ENCODE measurements at places on chromosomes 7 and 10.

GRCh38 chr10:26378861-26379294 is 59.3 kb upstream of the APBB1IP start:
- DNase-seq = no peak

GRCh38 chr10:123891144-123892071 is at the start of gene CPXM2:
CPXM2 (minus strand) TSS chr10:123891807; CDS start chr10:123891659, 148 bp downstream.
- no peak for DNase-seq

GRCh38 chr7:142948603-142949002 is 9.3 kb downstream of the LLCFC1 start:
- no peak for DNase-seq

DNA sequence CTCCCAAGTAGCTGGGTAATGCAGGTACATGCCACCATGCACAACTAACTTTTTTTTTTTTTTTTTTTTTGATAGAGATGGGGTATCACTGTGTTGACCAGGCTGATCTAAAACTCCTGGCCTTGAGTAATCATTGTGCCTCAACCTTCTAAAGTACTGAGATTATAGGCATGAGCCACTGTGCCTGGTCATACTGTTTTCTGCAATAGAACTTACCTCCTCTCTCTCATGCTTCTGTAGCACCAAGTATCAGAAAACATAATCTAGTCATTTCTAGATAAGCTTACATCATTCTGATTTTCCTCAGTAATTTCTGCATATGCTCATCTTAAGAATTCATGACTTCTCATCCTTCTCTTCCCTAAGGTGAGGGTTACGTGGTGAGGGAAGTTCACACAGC is 210.0 kb downstream of the IMMP2L start:
- DNase-seq = no peak

DNA sequence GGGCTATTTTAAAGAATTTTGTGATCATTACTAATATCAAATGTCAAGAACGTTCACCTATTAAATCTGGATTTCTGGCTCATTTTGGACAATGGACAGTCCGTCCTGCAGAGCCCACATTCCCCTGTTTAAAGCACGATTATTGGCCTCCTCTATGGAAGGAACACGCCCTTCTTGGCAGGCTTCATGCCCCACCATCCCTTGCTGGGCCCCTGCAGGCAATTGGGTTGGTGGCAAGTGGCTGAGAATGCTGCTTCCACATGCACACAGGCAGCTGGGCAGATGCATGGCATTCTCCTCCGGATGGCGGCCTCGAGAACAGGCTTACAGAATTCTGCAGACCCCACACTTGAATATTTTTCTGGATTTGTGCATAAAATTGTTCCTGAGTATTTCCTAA is 305.8 kb upstream of the MKI67 start:
- no peak for DNase-seq

GRCh38 chr10:78829565-78829964 is 239.2 kb upstream of the ZMIZ1 start:
- no peak for DNase-seq

- DNase-seq = no peak
These were observed 218.3 kb downstream of the FAM107B start for GRCh38 chr10:14556285-14556956.

GRCh38 chr10:24027107-24027506 is 181.8 kb upstream of the KIAA1217 start:
- DNase-seq = no peak

DNA sequence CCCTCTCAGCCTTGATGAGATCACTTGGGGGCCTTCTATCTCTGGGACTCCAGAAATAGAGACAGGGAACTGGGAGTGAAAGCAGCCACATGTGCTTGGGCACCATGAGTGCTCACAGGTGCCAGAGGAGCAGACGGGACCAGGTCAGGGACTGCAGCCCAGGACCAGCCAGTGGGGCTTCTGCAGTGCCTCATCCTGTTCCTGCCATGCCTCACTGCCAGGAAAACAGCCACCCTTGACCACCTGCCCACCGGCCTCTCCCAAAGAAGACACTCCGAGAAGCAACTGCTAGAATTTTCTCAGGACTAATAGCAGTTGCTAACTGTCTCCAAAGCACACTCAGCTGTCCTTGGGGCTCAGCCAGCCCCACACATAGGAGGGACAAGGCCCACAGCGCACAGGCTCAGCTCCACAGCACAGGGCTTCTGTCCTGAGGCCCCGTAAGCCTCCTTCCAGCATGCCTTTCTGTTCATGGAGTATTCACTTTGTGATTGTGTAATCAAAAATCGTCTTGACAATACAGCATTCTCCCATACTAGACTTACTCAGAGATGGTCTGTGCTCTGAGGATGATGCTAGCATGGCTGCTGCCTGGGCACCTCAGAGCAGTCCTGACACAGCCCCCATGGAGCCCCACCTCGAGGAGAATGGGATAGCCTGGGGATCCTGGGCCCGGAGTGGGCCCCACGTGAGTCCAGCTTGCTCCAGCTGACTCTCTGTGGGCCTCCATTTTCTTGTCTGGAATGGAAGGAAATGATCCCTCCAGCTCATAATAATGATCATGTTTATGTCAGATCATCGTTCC is 115.7 kb upstream of the RET start:
- DNase-seq = no peak

DNA sequence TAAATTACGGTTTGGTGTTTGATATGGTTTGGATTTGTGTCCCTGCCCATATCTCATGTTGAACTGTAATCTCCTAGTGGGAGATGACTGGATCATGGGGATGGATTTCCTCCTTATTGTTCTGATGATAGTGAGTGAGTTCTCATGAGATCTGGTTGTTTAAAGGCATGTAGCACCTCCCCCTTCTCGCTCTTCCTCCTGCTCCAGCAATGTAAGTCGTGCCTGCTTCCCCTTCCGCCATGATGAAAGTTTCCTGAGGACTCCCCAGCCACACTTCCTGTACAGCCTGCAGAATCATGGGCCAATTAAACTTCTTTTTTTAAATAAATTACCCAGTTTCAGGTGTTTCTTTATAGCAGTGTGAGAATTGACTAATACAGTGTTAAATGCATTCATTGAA is 116.6 kb downstream of the DOCK4 start:
- no peak for DNase-seq

DNA sequence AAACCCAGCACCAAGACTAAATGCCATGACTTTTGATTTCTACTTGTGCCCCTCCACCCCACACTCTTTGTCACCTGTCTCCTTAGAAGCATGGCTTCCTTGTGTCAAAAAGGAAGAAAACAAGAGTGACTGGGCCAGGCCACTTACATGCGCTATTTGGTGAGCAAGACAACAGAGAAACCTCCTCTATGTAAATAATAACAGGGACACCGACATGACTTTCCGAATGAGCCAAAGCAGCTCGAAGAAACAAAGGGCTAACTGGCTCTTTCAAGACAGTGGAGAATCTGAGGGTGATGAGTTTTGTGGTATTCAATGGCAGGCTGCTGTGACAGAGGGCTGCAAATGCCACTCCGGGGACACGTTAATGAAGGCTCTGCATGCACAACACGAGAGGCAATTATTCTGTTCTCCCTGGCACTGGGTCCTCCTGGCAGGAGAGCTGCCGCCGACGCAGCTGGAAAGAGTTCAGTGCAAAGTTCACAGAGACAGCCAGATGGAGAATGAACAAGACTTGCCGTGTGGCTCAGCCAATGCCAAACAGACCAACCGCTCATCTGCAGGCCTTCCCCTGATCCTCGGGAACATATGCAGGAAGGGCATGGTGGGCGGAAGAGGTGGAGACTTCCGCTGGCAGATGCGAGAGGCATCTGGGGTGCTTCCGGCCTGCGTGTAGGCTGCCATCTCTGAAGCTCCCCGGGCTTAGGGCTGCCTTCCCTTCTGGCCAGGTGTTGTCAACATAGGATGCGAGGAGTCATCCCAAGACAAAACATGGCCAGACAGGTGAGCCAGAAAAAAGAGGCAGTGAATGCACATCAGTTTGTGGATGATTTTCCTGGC is 59.1 kb upstream of the SMNDC1 start:
- DNase-seq = no peak

- DNase-seq = no peak
These were observed 4.8 kb downstream of the PRRT4 start for GRCh38 chr7:128356546-128357216.

DNA sequence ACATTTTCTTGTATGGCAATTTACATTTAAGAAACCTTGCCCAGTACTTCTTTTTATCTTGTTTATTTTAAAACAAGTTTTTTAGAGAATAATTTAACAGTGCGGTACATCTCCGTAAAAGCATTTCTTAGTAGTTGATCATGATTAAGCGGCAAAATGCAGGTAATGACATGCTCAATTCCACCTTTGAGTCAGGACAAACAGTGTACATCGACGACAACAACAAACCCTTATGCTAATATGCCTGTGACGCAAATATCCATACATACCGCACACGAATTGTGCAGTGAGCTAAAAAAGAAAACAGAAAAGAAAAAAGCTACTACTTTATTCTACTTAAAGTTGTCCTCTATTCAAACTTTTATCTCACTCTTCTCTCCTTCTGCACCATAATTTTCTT is 1.9 kb downstream of the MAGI2 start:
- no peak for DNase-seq

DNA sequence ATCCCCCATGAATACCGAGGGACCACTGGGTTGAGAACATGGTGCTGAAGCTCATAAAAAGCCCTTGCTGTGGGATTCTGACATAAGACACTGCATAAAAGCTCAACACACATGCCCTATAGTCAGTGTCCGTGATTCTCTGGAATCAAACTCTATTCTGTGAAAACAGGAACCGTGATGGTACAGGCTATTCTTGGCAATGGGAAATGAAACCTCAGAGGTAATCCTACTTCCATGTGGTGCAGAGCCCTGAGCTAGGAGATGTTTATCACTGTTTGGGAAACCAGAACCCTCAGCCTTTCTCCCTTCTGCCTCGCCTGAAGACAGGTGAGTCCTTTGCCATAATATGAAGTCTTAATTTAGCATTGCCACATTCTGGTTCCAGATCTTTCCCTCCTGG is 80.8 kb upstream of the PRSS1 start:
- DNase-seq = no peak

DNA sequence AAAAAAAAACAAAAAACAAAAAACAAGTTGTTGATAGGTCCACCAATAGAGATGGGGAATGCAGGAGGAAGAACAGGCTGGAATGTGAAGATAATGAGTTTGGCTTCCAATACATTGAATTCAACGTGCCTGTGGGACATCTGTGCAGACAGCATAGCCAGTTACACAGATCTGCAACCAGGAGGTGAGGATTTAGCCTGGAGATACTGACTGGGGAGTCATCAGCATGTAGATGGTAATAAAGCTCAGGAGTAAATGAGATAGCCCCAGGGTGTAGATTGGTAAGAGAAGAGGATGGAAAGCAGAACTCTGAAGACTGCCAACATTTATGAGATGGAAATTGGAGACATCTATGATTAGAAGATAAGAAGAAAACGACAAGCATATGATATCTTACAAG is 4.7 kb upstream of the TRIM8 start:
- DNase-seq = no peak

DNA sequence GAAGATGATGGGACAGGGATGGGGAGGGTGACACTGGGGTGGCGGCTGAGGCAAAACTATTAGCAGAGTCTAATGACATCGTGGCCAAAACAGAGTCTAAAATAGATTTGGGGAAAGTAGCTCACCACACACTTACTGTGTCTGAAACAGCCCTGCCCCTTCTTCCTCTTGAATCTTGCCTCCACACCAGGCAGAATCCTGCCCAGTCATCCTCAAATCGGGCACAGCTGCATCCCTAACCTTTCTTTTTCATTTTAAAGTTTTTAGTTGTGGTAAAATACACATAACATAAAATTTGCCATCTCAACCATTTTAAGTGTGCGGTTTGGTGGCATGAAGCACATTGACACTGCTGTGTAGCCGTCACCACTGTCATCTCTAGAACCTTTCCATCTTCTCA is 90.0 kb downstream of the PRKAG2 start:
- no peak for DNase-seq

GRCh38 chr10:124153023-124153826 is 59.8 kb upstream of the CHST15 start:
- DNase-seq = peak; percentile 66

- DNase-seq = no peak
These were observed 192.8 kb upstream of the AKR1E2 start for GRCh38 chr10:4633186-4633585.

DNA sequence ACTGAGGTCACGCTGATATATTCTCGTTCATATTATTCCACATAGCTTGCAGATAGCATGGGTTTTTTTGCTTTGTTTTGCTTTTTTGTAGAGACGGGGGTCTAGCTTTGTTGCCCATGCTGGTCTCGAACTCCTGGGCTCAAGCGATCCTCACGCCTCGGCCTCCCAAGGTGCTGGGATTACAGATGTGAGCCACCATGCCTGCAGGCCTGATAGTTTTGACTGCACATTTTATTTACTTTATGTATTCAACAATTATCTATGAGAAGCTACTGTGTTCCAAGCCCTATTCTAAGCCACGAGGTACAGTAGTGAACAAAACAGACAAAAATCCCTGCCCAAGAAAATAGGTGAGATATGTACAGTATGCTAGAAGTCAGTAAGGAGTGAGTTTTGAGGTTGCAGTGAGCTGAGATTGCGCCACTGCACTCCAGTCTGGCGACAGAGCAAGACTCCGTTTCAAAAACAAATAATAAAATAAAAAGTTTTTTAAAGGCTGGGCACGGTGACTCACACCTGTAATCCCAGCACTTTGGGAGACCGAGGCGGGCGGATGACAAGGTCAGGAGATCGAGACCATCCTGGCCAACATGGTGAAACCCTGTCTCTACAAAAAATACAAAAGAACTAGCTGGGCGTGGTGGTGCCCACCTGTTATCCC is 1.3 kb upstream of the YWHAG start:
- no peak for DNase-seq

DNA sequence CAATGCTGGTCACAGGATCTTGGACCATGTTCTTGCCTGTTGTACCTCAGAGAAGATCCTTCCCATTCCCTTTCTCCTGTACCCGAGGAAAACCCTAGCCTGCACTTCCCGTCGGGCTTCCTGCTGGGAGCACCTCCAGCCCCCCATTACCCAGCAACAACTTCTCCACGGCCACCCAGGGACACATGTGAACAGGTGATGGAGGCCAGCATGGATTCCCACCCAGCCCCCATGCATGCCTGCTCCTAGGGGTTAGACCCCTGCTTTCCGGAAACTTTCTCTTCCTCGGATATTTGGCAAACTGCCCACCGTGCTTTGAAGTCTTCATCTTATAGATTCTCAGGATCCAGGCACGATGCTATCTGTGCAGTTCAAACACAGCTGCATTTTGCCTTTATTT is 67.3 kb downstream of the CALML3 start:
- DNase-seq = no peak

- no peak for DNase-seq
These were observed 656.3 kb upstream of the CELF2 start for GRCh38 chr10:10361301-10361885.

All from bone marrow (tissue), 2 donors.